ENCODE measurements at places on chromosomes 4 and X.

- peak; percentile 88 for DNase-seq
Measured at GRCh38 chr4:38306482-38307071, 346.4 kb downstream of the PTTG2 start.

DNA sequence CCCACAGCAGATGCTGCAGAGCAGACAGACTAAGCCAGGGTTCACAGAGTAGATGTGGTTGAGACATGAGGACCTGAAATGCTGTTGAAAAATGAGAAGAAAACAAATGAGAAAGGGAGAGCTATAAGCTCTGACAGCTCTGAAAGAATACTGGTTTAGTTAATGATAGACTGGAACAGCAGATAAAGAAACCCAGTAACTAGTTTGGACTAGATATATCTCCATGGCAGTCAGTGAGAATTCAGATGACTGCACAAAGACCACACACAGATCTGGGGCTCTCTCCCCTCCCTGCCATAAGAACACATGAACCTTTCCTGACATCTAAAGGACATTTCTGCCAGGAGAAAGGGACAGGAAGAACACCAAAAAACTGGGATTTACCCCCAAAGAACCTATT is 8.2 kb downstream of the NAA11 start:
- no peak for DNase-seq

GRCh38 chr4:125131891-125132680 is 182.7 kb upstream of the FAT4 start:
- no peak for DNase-seq

- DNase-seq, result no peak
Measured at GRCh38 chr4:47701286-47701685, 136.6 kb downstream of the CORIN start.

GRCh38 chr4:186228514-186228894 is 1.2 kb downstream of the KLKB1 start:
- DNase-seq, result no peak

DNA sequence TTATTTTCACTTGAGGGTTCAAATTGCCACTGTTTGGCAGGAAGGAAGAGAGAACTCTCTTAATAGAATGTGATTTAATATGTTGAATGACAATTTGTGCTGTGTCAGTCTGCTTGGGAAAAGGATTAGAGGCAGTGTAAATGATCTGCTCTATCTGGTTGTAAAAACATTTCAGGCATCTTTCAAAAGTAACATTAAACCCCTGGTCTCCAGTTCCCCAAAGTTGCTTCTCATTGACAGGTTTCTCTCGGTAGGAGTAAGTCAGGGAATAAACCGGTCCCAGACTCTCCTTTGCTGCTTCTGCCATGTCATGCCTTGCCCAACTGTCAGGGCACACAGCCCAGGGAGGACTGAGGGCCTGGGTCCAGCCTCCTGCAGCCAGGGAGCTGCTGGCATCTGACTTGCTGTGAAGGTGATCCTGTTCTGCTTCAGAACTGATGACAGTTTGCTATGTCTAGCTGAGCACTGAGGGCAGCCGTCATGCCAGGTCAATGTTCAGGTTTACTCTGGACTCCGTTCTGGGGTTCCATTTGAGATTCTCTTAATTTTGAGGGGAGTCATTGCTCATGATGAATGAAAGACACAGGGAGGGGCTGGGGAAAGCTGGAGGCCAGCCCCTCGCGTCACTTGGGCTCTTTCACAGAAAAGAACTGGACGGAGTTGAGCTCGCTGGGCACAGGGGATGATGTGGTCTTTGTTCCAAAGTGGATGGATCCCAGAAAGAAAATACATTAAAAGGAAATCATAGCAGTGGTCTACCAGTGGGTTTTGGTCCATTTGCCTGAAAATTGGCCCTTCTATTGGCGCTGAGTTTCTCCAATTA is 312.4 kb downstream of the ARHGAP10 start:
- peak; percentile 46 for DNase-seq

DNA sequence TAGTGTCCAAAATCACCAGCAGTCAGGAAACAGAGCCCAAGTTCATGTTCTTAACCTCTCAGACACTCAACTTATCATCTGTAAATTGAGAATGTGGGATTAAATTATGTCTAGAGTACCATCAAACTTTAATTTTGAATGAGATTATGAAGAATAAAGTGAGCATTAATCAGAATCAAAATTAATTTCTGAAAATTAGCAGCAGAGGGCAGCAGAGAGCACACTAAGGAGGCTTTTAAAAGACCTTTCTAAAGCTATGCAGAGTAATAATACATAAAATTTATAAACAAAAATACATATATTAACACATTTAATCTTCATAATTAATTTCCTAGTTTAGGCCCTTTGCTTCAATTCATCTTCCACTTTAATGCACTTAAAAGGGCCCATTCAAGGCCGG is 7.1 kb downstream of the TASL start:
- no peak for DNase-seq

DNA sequence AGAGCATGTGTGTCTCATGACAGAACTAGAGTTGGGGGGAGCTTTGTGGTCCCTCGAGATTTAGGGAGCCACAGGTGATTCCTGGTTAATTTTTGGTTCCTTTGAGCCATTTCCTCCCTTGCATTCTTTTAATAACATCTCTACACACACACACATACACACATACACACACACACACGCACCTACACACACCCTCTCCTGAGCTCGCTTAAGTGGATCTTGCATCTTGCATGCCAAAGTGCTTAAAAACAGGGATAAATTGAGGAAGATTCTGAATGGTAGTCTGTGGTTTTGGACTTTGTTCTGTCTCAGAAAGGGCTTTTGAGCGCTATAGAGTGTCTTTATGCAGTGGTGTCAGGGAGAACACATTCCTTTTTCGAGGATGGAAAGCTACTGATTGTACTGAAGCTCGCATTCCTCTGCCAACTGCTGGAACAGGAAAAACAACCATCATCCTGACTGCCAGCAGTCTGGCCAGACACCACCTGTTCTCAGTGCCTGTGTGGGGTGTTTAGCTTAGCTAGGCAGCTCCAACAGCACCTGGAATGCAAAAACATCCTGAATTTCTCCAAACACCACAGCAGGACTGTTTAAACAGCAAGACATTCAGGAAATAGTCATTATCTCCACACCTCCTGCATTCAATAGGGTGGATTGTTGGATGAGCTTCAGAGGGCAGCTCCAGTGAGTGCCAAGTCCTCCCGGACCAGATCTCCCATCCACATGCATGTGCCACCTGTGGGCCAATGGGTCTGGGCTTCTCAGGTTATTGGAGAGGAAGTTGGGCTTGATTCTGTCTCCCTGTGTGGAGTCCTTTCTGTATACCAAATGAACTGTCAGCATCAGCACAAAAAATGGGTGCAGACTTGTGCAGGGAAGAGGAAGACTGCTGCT is 21.9 kb upstream of the IGFBP7 start:
- no peak for DNase-seq

DNA sequence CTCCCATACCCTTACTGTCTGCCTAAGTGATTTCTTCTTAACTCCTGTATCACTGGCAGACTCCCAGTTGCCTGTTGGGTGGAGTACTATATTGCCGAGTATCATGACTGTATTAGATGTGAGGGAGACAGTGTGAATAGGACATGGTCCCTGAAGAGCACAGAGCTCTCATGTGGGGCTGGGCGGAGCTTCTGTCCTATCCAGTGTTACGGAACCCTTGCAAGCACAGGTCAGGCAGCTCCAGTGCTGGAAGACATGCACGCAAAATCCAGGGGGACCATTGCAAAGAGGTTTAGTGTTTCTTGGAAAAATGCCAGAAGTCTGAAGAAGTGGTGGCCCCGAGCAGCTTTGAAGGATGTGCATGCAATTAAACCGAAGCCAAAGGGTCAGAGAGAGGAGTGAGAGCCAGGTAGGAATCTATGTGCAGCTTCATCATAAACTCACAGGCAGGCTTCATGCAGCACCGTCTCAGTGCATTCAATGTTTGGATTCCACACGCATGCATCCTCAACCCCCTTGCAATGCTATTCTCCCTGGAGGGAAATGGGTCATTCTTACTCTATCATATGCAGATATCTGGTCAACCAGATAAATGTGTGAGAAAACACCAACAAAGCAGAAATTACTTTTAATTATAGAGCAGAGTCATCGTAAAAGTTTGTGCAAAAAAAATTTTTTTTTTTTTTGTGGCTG is 49.7 kb upstream of the DHRSX start:
- DNase-seq, result no peak

- DNase-seq, result no peak
Measured at GRCh38 chr4:166280642-166281041, 407.6 kb downstream of the TLL1 start.

- DNase-seq, result no peak
Measured at GRCh38 chrX:39688219-39688575, 409.6 kb downstream of the BCOR start.

GRCh38 chrX:45077748-45078424 is 122.8 kb downstream of the DIPK2B start:
- no peak for DNase-seq

- no peak for DNase-seq
Measured at GRCh38 chrX:154419688-154420401, 8.5 kb downstream of the TAFAZZIN start.

DNA sequence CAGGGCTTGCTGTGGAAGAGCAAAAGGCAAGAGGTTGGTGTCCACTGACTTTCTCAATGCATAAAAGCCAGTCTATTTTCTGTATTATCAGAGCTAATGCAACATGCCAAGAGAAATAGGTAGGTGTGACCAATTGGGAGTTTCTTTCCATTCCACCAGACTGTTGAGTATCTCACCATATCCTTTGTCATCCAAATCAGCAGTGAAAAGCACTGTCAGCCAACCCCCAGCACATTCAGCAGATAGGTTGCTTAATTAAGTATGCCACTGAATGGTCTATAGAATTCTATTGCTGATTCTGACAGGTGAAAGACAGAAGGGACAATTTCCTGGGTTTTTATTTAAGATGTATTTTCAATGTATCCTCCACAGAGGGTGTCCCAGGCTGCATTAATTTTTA is 139.8 kb downstream of the HS6ST2 start:
- no peak for DNase-seq

DNA sequence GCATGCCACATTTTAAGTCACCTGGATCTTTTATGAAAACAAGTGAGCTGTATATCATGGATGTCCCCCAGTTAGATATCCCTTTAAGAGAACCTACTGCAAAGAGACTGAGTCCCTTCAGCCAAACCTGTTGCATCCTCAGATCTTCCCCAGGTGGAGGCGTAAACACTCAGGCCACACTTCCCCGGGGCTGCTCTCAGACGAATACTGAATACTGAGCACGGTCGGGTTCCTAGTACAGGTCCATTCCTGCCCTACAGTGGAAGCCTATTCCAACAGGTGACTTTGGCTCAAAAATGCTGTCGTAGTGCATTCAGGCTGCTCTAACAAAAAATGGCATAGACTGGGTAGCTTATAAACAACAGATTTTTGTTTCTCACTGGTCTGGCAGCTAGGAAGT is 320.2 kb upstream of the CLNK start:
- no peak for DNase-seq

- DNase-seq, result no peak
Measured at GRCh38 chrX:99010957-99011356, 1399.1 kb downstream of the PCDH19 start.

DNA sequence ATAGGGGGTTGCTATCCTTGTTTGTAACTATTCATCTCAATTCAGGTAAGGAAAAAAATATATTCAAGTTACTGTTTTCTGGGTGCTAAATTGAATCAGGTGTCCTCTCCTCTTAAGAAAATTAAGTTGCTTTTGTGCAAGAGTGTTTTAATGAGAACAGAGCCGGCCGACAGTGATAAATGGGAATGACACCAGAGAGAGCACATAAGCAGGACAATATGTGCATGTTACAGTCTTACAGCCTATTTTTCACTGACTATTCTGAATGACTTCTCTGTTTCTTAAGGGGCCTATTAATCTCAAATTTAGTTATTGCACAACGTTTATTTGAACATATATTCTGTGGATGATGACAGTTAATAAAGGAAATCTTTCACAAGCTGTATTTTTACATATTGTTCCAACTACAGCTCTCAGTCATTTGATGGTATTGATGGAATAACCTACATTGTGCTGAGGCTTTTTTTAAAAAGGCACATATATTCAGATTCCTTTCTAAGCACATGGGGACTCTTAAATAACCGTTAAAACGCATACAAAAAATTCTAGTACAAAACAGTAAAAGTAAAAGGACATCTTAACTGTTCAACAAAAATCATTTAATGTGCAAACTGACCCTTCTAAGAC is 68.4 kb downstream of the SLC10A7 start:
- no peak for DNase-seq

- no peak for DNase-seq
Measured at GRCh38 chr4:113576947-113577678, 184.4 kb downstream of the CAMK2D start.

- no peak for DNase-seq
Measured at GRCh38 chr4:71290074-71290473, 48.7 kb upstream of the SLC4A4 start.

GRCh38 chr4:47929682-47930201 is 15.4 kb upstream of the NFXL1 start:
- DNase-seq, result no peak

GRCh38 chrX:10507181-10507580 is 113.2 kb downstream of the MID1 start:
- no peak for DNase-seq

DNA sequence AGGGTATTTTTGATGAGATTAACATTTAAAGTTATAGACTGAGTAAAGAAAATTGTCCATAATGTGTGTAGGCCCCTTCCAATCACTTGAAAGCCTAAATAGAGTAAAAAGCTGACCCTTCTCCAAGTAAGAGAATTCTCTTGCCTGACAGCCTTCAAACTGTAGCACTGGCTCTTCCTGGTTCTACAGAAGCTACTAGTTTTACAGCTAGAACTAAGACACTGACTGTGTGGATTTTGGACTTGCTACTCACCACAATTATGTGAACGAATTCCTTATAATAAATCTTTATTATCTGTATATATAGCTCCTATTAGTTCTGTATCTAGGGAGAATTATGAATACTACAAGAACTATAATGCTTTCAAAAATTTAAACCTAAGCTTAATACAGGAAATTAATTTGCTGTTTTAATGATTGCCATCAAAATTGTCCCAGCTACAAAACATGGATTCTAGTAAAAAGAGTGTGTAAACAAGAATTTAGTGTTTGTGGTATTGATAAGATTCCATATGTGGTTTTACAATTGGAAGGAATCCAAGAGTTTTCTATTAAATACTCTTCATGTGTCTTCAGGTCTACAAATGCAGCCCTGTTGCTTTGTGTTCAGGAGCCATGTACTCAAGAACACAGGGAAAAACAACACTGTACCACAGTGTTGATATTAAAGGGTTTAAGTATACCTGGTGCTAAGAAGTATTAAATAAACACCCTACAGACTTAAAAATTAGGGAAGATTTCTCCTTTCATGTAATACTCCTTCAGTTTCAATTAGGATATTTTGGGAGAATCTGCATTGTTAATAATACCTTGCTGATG is 366.5 kb downstream of the CXXC4 start:
- no peak for DNase-seq

- no peak for DNase-seq
Measured at GRCh38 chr4:40612283-40612682, 17.4 kb downstream of the RBM47 start.

DNA sequence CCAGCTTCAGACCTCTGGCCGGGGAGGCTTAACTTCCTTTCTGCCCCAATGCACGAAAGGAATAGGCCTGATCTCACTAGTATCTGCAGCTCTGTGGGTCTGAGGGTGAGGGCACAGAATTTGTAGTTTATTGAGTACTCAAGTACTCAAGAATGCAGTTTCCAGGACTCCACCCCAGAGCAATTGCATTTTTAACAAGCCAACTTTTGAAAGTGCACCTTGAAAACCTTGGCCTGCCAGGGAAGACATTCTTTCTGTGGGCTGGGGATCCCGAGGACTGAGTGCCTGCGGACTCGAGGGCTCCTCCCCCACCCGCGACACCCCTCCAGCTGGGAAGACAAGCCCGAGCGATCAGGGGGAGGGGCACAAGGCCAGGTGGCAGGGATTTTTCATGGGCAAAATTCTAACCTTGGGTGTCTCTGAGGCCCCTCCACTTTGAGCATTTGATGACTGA is 22.4 kb downstream of the RS1 start:
- no peak for DNase-seq

All from globus pallidus (tissue), 1 donor.